ENCODE measurements at places on chromosomes 3 and 15. TPM values are rescaled to one million over a fixed set of nuclear protein-coding genes. Genes with fewer than 3 reads are reported as not detected.

- no peak for DNase-seq
Observed at GRCh38 chr15:36782681-36783080, 203.3 kb downstream of the CDIN1 start.

- no peak for DNase-seq
Observed at GRCh38 chr15:55074431-55074830, 122.3 kb downstream of the RSL24D1 start.

GRCh38 chr3:108099679-108100428 is 9.0 kb upstream of the CD47 start:
- peak; percentile 53 for DNase-seq

DNA sequence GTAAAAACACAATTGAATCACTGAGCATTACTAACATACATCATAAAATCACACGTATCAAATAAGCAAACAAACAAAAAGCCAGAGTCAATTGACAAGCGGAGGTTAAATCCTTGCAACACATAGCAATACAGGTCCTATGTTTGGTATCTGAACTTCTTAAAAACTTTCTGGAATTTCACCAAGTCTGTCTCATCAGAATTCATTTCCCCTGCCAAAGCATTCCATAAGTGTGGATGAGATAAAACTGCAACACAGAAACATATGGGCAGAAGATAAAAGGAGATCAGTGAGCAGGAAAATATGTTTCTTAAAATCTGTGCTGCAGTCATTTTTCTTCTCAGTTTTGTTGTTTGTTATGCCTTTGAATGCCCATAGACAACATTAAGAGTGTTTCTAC is 1155.5 kb downstream of the TBL1XR1 start:
- no peak for DNase-seq

DNA sequence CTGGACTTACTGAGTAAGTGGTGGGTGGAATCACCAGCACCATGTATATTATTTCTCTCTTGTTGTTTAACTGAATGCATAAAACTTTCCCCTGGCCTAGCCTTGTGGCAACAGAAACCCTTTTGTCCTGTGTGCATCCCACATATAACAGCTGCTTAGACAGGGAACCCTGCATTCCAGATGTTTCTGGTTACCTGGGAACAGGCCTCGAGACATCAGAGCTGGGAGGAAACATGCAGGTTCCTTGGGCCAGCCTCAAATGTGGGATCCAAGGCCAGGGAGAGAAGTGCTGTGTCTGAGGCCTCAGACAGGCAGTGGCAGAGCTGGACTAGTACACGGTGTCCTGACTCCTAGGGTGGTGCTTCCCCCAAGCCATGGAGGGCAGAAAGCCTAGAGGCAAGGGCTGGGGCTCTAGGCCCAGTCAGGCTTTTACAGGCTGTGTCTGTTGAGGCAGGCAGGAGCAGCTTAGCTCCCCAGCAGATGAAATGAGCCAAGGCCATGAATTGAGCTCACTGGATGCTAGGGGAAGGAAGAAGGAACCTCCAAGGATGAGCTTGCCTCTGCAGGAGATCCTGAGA is 57.7 kb downstream of the ITGA11 start:
- DNase-seq, result no peak

DNA sequence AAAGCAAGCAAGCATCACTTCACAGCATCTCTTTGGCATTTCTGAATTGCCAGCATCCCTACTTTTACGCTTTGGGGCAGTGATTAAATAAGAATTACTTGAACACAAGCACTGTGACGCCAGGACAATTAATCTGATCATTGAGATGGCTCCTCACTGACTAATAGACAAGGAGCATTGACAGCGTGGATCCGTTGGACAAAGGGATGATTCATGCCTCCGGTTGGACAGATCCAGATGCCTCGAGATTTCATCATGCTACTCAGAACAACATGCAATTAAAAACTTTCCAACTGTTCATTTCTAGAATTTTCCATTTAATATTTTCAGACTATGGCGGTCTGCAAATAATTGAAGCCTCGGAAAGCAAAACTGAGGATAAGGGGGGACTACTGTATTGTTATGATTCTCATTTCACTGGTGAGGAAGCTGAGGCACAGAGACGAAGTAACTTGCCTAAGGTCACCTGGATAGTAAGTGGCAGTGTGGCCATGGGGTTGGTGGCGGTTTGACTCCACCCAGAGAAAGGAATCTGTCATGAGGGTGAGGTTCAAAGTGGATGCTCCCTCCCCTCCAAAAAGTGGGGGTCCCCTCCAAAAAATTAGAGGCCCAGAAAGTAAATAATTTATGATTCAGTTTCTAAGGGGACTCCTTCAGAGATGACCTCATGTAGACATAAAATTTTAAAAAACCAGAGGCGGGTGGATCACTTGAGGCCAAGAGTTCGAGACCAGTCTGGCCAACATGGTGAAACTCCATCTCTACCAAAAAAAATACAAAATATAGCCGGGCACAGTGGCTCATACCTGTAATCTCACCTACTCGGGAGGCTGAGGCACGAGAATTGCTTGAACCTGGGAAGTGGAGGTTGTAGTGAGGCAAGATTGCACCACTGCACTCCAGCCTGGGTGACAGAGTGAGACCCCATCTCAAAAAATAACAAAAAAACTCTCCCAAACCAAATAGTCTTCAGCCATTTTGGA is 12.3 kb upstream of the PGPEP1L start:
- DNase-seq, result no peak

DNA sequence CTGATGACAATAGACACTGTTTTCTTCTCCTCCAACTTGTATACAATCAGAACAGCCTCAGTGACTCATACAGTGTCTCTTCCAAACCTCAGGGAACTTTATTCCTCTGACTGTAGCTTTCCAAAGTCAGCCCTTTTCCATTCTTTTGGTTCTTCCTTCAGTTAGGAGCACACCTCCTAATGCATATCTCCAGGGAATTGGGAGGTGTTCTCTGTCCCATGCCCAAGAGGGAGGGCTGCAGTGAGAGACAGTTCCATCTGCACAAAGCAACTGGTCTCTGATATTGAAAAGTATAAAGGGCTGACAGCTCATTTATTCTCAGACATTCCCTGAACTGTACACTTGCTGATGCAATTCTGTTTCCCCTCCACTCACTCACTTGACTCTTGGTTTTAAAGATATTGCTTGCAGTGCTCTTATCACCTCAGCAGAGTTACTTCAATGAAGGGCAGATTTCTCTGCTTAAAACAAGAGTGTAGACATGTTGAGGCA is 337.8 kb upstream of the TBC1D5 start:
- no peak for DNase-seq

DNA sequence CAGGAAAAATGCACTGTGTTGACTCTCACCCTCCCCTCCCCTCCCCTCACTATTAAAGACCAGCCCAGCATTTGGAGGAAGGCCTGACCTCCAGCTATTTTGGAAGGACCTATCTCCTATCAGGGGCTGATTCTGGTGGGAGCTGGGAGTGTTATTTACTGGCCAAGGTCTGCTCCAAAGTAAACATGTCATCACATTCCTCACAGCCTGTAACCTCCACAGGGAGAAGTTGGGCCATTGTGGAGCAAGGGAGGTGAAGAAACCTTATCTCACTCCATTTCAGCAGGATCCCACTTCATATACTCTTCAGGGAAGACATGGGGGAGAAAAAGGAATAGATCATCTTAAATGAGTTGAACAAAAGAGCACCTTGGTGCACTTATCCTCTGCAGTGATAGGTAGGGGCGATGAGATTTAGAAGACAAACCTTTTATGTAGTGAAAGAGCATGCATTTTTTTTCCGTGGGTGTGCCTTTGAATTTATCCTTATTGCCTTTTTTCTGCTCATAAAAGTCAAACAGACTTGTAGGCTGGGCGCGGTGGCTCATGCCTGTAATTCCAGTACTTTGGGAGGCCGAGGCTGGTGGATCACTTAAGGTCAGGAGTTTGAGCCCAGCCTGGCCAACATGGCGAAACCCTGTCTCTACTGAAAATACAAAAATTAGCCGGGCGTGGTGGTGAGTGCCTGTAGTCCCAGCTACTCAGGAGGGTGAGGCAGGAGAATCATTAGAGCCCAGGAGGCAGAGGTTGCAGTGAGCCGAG is 15.6 kb upstream of the FLNB start:
- DNase-seq, result no peak

- DNase-seq, result no peak
Observed at GRCh38 chr3:10845839-10846656, 30.0 kb downstream of the SLC6A11 start.

DNA sequence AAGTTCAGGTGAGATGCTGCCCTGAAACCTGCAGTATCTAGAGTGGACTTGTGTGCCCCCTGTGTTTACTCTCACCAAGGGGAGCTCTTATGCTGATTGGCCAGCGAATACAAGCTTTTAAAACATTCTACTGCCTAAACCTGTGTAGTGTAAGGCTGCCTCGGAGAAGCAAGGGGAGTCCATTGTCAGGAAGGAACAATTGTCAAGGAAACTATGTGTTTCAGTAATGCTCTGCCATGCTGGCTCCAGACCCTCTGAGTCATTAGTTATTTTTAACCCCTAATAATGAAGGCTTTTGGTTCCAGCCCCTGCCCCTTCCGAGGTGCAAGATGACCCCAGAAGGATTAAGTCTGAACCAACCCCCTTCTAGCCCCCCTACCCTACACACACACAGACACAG is 66.1 kb upstream of the CHMP2B start:
- DNase-seq, result no peak

DNA sequence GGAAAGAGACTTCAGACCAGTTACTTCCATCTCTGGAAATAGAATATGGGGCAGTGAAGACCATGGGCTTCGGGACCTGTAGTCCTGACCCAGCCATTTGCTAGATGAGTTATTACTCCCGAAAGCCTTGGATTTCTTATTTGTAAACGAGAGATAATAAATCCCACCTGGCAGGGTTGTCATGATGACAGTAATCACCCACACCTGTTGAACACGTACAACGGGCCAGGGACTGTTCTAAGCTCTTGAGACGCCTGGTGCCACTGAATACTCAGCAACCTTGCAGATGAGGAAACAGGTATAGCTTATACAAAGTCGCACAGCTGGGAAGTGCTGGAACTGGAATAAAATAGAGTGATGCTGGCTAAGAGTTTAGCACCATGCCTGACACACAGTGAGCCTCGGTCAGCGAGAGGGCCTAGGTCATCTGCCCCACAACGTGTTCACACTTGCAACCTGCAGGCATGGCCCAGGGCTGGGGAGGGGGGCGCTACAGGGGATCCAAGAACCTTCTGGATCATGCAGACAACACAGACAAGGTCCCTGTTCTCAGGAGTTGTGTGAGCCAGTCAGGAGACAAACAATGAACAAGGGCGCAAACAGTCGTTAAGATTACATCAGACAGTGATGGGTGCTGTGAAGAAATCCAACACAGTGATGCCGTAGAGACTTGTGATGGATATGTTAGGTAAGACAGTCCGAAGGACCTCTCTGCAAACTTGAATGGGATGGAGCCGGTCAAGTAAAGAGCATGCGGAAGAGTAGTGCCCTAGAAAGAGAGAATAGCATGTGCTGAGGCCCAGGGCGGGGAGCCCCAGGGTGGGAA is 89.2 kb downstream of the CORO2B start:
- DNase-seq, result no peak

- no peak for DNase-seq
Observed at GRCh38 chr3:67649681-67650080, 4.7 kb downstream of the SUCLG2 start.

MAP4 gene
- 149 TPM for total RNA-seq

CSPG5 gene
- 0.48 TPM for total RNA-seq

EIF5A2 gene
- total RNA-seq, result 6.0 TPM

CIDEC gene
- total RNA-seq, result 0.65 TPM

EBLN2 gene
- 7.0 TPM for total RNA-seq

TWF2 gene
- total RNA-seq, result 124 TPM

BCL2A1 gene
- total RNA-seq, result 67.2 TPM

PDIA5 gene
- total RNA-seq, result 9.6 TPM
